Kidney (tissue), 22 donors: ENCODE measurements at places on chromosomes 4 and X. TPM values are rescaled to one million over a fixed set of nuclear protein-coding genes. Genes with fewer than 3 reads are reported as not detected.

The MAN2B2 gene
- 19.9 TPM for polyA plus RNA-seq

The DTHD1 gene
- not detected for polyA plus RNA-seq

The AFM gene
- 30.8 TPM for polyA plus RNA-seq

The RAB9B gene
- polyA plus RNA-seq: 0.26 TPM

The DUX4 gene
- polyA plus RNA-seq: not detected

The TSPAN7 gene
- 98.3 TPM for polyA plus RNA-seq

The SLITRK4 gene
- polyA plus RNA-seq: 2.8 TPM

The FAM3A gene
- polyA plus RNA-seq: 73.4 TPM

The TMEM184C gene
- polyA plus RNA-seq: 16.2 TPM

GRCh38 chr4:61201961-61202637 is 2.0 kb downstream of the ADGRL3 start:
- H3K4me3 ChIP-seq: peak overlapping the region; percentile 90
- peak; percentile 68 for DNase-seq
- no peak overlapping the region for H3K27ac ChIP-seq
- H3K27me3 ChIP-seq: no peaks in the 10 kb centered on the region
- H3K36me3 ChIP-seq: no peaks in the 10 kb centered on the region

DNA sequence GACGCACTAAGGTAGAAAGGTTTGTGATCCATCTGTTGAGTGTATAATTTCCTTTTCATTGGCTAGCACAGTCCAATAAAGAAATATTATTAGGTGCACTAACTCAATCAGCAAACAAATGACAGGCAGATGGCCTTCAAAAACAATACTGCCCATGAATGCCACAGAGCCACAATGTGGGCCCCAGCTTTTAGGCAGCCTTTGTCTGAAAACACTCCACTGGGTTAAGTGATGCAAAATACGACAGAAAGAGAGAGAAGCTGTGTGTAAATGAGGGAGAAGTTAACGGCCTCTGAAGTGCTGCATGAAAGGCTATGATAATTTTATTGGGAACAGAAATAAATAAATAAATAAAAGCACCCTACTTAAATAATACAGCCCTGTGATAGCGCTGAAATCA is 274.6 kb downstream of the NKX6-1 start:
- H3K27ac ChIP-seq: no peak overlapping the region
- H3K4me1 ChIP-seq: no peaks in the 10 kb centered on the region
- H3K27me3 ChIP-seq: no peaks in the 10 kb centered on the region
- H3K36me3 ChIP-seq: no peaks in the 10 kb centered on the region
- no peak for DNase-seq
- H3K4me3 ChIP-seq: no peak overlapping the region

- no peak overlapping the region for H3K27ac ChIP-seq
- no peaks in the 10 kb centered on the region for H3K36me3 ChIP-seq
- no peak for DNase-seq
- H3K4me3 ChIP-seq: no peak overlapping the region
- H3K4me1 ChIP-seq: no peaks in the 10 kb centered on the region
These were observed 8.5 kb downstream of the FRMD7 start for GRCh38 chrX:132119283-132119682.

- H3K27ac ChIP-seq: no peak overlapping the region
- H3K27me3 ChIP-seq: no peaks in the 10 kb centered on the region
- H3K4me1 ChIP-seq: no peaks in the 10 kb centered on the region
- DNase-seq: no peak
- no peak overlapping the region for H3K4me3 ChIP-seq
- no peaks in the 10 kb centered on the region for H3K36me3 ChIP-seq
These were observed 53.4 kb downstream of the PALLD start for GRCh38 chr4:168550064-168550766.

- DNase-seq: no peak
- H3K4me3 ChIP-seq: no peak overlapping the region
- H3K4me1 ChIP-seq: no peaks in the 10 kb centered on the region
- no peaks in the 10 kb centered on the region for H3K36me3 ChIP-seq
- no peaks in the 10 kb centered on the region for H3K27me3 ChIP-seq
These were observed 96.0 kb upstream of the NHS start for GRCh38 chrX:17278961-17279360.

- no peaks in the 10 kb centered on the region for H3K36me3 ChIP-seq
- peak; percentile 7 for DNase-seq
- no peak overlapping the region for H3K27ac ChIP-seq
- no peak overlapping the region for H3K4me3 ChIP-seq
- peaks cover 13% of the 10 kb centered on the region for H3K4me1 ChIP-seq
These were observed 11.0 kb upstream of the CLDN24 start for GRCh38 chr4:183333202-183333601.

GRCh38 chr4:56468097-56468422 is 643 bp downstream of the SRP72 start:
- no peak overlapping the region for H3K27ac ChIP-seq
- peaks cover 13% of the 10 kb centered on the region for H3K36me3 ChIP-seq
- peak; percentile 64 for DNase-seq
- H3K4me1 ChIP-seq: peaks cover 4% of the 10 kb centered on the region
- H3K4me3 ChIP-seq: peak overlapping the region; percentile 100

DNA sequence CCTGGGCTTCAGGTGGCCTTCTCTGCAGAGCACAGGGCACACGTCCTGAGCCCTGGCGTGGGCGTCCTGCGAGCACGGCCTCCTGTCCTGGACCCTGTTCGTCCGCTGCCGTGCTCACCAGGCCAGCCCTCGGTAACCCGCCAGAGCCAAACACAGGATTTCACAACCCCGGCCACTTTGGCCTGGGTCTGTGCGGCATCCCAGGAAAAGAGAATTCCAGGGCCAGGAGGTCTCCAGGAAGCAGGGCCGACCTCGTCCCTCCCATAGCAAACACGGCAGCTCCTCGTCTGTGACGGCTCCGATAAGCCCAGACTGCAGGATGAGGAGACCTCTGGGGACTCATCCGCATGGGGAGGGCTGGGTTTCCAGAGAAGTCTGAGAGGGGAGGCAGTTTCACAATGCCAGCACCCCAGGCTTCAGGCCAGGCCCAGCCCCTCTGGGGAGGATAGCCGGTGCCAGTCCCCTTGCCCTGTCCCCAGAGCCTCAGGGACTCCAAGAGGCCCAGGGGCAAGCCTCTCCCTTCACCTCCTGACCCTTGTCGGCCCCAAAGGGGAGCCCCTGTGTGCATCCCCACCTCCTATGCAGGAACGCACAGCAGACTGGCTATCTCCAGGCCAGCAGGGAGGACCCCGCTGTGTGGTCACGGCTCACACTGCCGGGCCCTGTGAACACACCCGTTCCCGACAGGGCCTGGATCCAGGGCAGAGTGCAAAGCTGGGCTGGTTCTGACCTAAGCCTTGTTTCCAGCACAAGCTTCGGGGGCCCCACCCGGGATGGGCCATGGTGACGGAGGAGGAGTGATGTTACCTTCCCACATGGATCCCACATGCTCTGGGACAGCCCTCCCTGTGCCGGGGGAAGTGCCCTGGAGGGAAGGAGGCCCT is 22.3 kb upstream of the HTRA3 start:
- peaks cover 6% of the 10 kb centered on the region for H3K36me3 ChIP-seq
- peak overlapping the region; percentile 41 for H3K27ac ChIP-seq
- H3K4me1 ChIP-seq: no peaks in the 10 kb centered on the region
- H3K27me3 ChIP-seq: no peaks in the 10 kb centered on the region

DNA sequence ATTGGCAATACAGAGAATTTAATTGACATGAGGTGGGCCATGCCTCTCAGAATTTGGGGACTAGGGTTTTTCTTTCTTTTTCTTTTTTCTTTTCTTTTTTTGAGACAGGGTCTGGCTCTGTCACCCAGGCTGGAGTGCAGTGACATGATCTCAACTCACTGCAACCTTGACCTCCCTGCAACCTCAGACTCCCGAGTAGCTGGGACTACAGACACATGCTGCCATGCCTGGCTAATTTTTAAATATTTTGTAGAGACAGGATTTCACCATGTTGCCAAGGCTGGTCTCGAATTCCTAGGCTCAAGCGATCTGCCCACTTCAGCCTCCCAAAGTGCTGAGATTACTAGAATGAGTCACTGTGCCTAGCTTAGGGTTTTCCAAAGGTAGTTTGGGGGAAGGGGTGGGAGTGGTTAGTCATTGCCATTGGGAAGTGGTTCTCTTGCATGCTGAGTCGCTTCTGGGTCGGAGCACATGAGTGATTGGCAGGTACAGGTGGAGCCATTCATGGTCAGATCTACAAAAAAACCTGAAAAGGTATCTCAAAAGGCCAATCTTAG is 54.5 kb downstream of the MID2 start:
- no peaks in the 10 kb centered on the region for H3K36me3 ChIP-seq
- H3K4me1 ChIP-seq: no peaks in the 10 kb centered on the region
- no peak overlapping the region for H3K4me3 ChIP-seq
- no peaks in the 10 kb centered on the region for H3K27me3 ChIP-seq

DNA sequence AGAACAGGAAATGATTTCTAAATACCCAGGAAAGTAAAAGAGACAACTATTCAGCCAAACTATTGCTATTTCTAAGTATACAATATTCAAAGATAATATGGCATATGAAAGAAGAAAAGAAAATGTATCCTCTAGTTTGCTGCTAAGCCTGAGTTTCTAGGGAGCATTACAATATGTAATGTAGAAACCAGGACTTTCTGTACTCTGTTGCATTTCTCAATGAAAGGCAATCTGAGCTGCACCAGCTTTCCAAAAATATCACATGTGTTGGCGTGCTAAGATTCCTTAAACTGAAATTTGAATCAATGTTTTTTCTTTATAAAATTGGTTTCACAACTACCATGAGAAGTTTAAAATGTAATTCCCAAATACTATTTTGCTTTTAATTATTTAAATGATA is 129.6 kb downstream of the ANK2 start:
- no peaks in the 10 kb centered on the region for H3K27me3 ChIP-seq
- no peaks in the 10 kb centered on the region for H3K4me1 ChIP-seq
- no peak for DNase-seq
- H3K27ac ChIP-seq: no peak overlapping the region

DNA sequence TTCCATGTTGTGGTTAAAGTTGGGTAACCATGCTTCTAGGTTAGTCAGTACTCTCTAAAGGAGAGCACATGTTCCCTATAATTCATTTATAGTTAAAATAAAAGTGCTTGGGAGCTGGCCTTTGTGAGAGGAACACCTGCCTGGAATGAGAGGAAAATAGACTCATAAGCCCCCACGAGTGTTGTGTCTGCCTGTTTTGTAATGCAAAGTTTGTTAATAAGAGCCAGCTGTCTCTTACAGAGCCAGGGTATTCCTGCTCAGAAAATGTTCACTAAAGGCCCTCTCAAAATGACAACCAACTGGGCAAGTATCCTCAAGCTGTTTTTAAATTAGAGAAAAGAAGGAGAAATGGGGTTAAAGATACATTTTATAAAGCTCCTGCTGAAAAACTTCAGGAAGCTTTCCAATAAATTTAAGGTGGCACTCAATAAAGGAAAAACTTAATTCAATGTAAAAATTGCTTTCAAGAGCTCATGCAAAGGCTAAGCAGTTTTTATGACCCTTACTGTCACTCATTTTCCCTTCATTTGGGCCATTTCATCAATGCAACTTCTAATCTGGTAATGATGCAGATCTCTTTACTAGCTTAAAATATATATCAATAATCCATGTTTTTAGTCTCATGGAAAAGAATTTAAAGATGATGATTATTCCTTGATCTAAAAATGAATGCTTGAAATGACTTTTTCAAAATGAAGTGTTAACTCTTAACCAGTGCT is 793.6 kb downstream of the STPG2 start:
- H3K27me3 ChIP-seq: no peaks in the 10 kb centered on the region
- no peaks in the 10 kb centered on the region for H3K36me3 ChIP-seq
- H3K4me3 ChIP-seq: no peak overlapping the region
- no peak overlapping the region for H3K27ac ChIP-seq

- H3K27ac ChIP-seq: no peak overlapping the region
- H3K27me3 ChIP-seq: no peaks in the 10 kb centered on the region
These were observed 129.1 kb downstream of the ARHGAP10 start for GRCh38 chr4:147860960-147861359.

DNA sequence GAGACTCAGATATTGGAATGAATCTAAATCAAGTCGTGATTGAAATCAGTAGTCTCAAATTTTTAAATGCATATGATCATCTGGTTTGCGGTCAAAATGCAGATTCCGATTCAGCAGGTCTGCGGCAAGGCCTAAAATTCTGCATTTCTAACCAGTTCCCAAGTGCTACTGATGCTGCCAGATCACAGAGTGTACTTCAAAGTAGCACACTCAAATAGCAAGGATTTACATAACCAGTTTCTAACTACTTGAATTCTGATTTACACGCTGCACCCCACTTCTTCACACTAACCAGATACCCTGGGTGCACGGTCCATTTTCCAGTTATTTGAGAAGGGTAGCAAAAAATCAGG is 752 bp downstream of the MBTPS2 start:
- no peaks in the 10 kb centered on the region for H3K36me3 ChIP-seq
- H3K27me3 ChIP-seq: no peaks in the 10 kb centered on the region
- peak overlapping the region; percentile 77 for H3K4me3 ChIP-seq
- H3K27ac ChIP-seq: peak overlapping the region; percentile 57
- H3K4me1 ChIP-seq: peaks cover 6% of the 10 kb centered on the region
- peak; percentile 26 for DNase-seq

DNA sequence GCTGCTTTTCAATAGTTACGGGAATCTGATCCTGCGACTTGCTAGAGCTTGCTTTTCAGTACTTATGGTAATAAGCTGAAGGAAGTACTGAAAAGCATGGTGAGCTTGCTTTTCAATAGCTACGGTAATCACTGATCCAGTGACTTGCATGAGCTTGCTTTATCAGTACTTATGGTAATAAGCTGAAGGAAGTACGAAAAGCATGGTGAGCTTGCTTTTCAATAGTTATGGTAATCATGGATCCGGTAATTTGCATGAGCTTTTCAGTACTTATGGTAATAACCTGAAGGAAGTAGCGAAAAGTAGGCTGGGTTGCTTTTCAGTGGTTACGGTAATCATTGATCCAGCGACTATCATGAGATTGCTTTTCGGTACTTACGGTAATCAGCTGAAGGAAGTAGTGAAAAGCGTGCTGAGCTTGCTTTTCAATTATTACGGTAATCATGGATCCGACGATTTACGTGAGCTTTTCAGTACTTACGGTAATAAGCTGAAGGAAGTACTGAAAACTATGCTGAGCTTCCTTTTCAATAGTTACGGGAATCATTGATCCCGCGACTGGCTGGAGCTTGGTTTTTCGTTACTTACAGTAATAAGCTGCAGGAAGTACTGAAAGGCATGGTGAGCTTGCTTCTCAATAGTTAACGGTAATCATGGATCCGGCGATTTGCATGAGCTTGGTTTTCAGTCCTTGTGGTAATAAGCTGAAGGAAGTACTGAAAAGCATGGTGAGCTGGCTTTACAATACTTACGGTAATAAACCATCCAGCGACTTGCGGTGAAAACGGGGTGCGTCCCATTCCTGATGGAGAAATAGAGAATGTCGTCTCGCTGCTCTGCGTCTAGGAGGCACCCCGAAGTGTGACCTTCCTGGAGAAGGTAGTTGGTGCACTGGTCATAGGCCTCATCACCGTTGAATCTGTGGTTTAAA is 6.5 kb downstream of the CRLF2 start:
- no peak overlapping the region for H3K27ac ChIP-seq
- H3K4me3 ChIP-seq: peak overlapping the region; percentile 62
- H3K36me3 ChIP-seq: no peaks in the 10 kb centered on the region
- no peaks in the 10 kb centered on the region for H3K4me1 ChIP-seq
- H3K27me3 ChIP-seq: no peaks in the 10 kb centered on the region

DNA sequence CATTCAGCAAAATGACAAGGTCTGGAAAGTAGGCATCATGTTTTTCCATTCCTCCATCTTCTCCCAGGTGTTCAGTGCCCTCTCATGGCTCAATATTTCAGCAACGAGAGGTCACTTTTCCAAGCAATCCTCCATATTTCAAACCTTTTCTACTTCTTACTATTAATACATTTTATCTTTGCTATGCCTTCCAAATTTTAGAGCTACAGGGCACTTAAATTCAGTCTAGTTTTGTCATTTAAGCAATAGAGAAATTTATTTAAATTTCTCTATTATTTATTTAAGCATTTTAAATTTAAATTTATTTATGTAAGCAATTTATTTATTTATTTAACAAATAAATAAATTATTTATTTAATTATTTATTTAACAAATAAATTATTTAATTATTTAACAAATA is 305.1 kb upstream of the ANXA10 start:
- no peaks in the 10 kb centered on the region for H3K36me3 ChIP-seq
- no peaks in the 10 kb centered on the region for H3K27me3 ChIP-seq
- H3K27ac ChIP-seq: no peak overlapping the region
- H3K4me1 ChIP-seq: no peaks in the 10 kb centered on the region
- no peak overlapping the region for H3K4me3 ChIP-seq
